Chondrocyte (in vitro differentiated cells): ENCODE measurements at places on chromosomes 11 and 22. TPM values are rescaled to one million over a fixed set of nuclear protein-coding genes. Genes with fewer than 3 reads are reported as not detected.

SAMM50 gene
- 31.1 to 42.7 TPM (median 34.2 TPM) in 3 replicates for total RNA-seq

EPS8L2 gene
- total RNA-seq, result 17.2 to 51.6 TPM (median 45.7 TPM) in 3 replicates

GUCY1A2 gene
- total RNA-seq, result 0.80 to 17.4 TPM (median 17.4 TPM) in 3 replicates

POTEH gene
- not detected in 3 replicates for total RNA-seq

GAL gene
- 0.74 to 1.9 TPM (median 0.90 TPM) in 3 replicates for total RNA-seq

LTO1 gene
- total RNA-seq, result 15.5 to 21.9 TPM (median 16.2 TPM) in 3 replicates

OR52A1 gene
- total RNA-seq, result not detected in 3 replicates

YAP1 gene
- 114 to 132 TPM (median 116 TPM) in 3 replicates for total RNA-seq

GRCh38 chr22:42434748-42435425, 2.7 kb upstream of the NFAM1 start:
- DNase-seq, result no peak
- no peak overlapping the region for H3K4me3 ChIP-seq
- H3K4me1 ChIP-seq, result peaks cover 23% of the 10 kb centered on the region
- peaks cover 19% of the 10 kb centered on the region for H3K27me3 ChIP-seq

GRCh38 chr22:32469799-32470212, 4.8 kb upstream of the FBXO7 start:
- H3K36me3 ChIP-seq, result no peaks in the 10 kb centered on the region
- H3K4me3 ChIP-seq, result no peak overlapping the region
- H3K27me3 ChIP-seq, result peaks cover 16% of the 10 kb centered on the region
- peak overlapping the region; percentile 45 for H3K27ac ChIP-seq

- no peak overlapping the region for H3K27ac ChIP-seq
- no peak overlapping the region for H3K4me3 ChIP-seq
- DNase-seq, result no peak
- peaks cover 18% of the 10 kb centered on the region for H3K4me1 ChIP-seq
- no peaks in the 10 kb centered on the region for H3K27me3 ChIP-seq
These were observed 17.6 kb upstream of the PPFIA1 start for GRCh38 chr11:70252844-70253243.

- H3K27ac ChIP-seq, result no peak overlapping the region
- no peak for DNase-seq
- H3K4me1 ChIP-seq, result no peaks in the 10 kb centered on the region
- H3K27me3 ChIP-seq, result peaks cover 4% of the 10 kb centered on the region
These were observed 11.3 kb upstream of the CD5 start for GRCh38 chr11:61090982-61091372.

- H3K4me1 ChIP-seq, result peaks cover 82% of the 10 kb centered on the region
- H3K27me3 ChIP-seq, result no peaks in the 10 kb centered on the region
- H3K4me3 ChIP-seq, result no peak overlapping the region
- peak overlapping the region; percentile 94 for H3K27ac ChIP-seq
These were observed 4.7 kb downstream of the CSDC2 start for GRCh38 chr22:41565403-41566054.

- no peak overlapping the region for H3K27ac ChIP-seq
- DNase-seq, result no peak
- H3K27me3 ChIP-seq, result peaks cover 3% of the 10 kb centered on the region
- peak overlapping the region; percentile 12 for H3K4me3 ChIP-seq
- no peaks in the 10 kb centered on the region for H3K36me3 ChIP-seq
These were observed 471 bp downstream of the ARVCF start for GRCh38 chr22:20015971-20016733.

- peaks cover 50% of the 10 kb centered on the region for H3K27me3 ChIP-seq
- DNase-seq, result no peak
- no peaks in the 10 kb centered on the region for H3K4me1 ChIP-seq
- H3K36me3 ChIP-seq, result no peaks in the 10 kb centered on the region
- no peak overlapping the region for H3K4me3 ChIP-seq
These were observed 27.8 kb downstream of the KCNQ1 start for GRCh38 chr11:2472428-2473186.

DNA sequence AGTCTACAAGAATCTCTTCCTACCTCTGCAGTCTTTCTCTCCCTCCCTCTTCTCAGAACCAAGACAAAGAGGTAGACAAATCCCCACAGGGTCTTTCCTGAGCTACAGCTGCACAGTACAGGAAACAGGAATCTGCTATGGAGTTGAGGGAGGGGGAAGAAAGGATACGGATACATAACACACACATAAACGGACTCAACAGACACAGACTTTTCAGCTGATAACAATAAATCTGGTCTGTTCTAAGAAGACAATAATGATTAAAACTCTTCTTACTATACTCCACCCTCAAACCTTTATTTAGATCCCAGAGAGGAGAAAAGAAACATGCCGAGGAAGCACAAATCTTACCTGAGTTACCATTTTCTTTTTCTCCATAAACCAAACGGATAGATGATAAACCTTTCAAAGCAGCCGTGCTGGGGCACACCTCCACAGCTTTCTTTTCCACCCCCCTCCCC, 122.2 kb downstream of the APOL5 start:
- peaks cover 65% of the 10 kb centered on the region for H3K4me1 ChIP-seq
- H3K36me3 ChIP-seq, result no peaks in the 10 kb centered on the region
- H3K4me3 ChIP-seq, result peak overlapping the region; percentile 84
- peak overlapping the region; percentile 94 for H3K27ac ChIP-seq

GRCh38 chr11:74208507-74208906, 37.4 kb downstream of the PPME1 start:
- no peak overlapping the region for H3K27ac ChIP-seq
- DNase-seq, result no peak
- H3K36me3 ChIP-seq, result peaks cover 34% of the 10 kb centered on the region

DNA sequence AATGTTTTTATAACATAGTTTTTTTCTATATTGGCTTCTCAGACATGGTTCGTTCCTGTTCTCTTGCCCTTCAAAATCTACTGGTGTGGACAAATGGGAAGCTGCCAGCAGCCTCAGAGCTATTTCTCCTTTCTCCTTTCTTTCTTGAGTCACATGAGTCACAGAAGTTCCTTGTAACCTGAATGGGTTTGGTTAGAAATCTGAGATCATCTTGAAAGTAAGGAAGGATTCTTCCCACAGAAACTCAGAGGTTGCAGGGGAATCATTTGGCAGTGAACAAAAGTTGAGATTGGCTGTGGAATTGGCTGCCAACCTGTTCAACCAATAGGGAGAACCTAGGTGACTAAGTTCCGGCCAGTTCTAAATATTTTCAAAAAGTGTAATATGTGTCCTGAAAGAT, 12.5 kb downstream of the PLET1 start:
- peaks cover 17% of the 10 kb centered on the region for H3K4me1 ChIP-seq
- H3K27me3 ChIP-seq, result no peaks in the 10 kb centered on the region
- no peak overlapping the region for H3K27ac ChIP-seq
- DNase-seq, result no peak

- peaks cover 4% of the 10 kb centered on the region for H3K4me1 ChIP-seq
- no peak overlapping the region for H3K4me3 ChIP-seq
- H3K27ac ChIP-seq, result no peak overlapping the region
- peaks cover 1% of the 10 kb centered on the region for H3K36me3 ChIP-seq
- H3K27me3 ChIP-seq, result no peaks in the 10 kb centered on the region
These were observed 41.3 kb downstream of the NARS2 start for GRCh38 chr11:78533399-78533798.

DNA sequence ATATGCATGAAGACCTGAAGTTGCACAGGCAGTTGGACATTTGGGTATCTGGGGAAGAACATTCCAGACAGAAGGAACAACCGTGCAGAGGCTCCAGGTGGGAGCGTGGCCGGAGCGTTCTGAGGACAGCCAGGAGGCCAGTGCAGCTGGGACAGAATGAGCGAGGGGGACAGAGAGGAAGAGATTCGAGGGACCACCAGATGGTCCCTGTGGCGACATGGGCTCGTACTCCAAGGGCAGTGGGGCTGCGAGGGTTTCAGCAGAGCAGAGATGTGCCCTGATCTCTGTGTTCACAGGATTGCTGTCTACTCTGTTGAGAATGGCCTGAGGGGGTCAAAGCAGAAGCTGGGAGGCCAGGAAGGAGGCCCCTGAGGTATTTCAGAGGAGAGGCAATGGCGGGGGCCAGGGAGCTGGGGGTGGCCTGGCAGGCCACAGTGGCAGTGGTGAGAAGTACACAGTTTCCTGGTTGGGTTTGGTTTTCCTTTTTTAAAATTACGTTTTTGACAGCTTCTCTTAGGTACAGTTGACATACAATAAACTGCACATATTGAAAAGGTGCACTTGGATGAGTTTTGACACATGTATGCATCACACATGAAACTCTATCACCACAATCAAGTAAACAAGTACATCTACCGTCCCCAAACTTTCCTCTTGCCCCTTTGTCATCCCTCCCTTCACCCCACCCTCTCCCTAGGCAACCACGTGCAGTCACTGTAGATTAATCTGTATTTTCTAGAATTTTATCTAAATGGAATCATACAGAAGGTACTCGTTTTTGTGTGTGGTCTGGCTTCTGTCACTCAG, 24.8 kb upstream of the SOX10 start:
- no peak overlapping the region for H3K4me3 ChIP-seq
- no peaks in the 10 kb centered on the region for H3K36me3 ChIP-seq
- H3K4me1 ChIP-seq, result peaks cover 8% of the 10 kb centered on the region

- no peak for DNase-seq
- no peak overlapping the region for H3K4me3 ChIP-seq
- H3K4me1 ChIP-seq, result peaks cover 62% of the 10 kb centered on the region
- no peaks in the 10 kb centered on the region for H3K27me3 ChIP-seq
These were observed 17.4 kb downstream of the SMCO4 start for GRCh38 chr11:93525601-93526345.

- no peaks in the 10 kb centered on the region for H3K27me3 ChIP-seq
- H3K4me1 ChIP-seq, result peaks cover 20% of the 10 kb centered on the region
- H3K4me3 ChIP-seq, result no peak overlapping the region
- H3K36me3 ChIP-seq, result no peaks in the 10 kb centered on the region
- H3K27ac ChIP-seq, result no peak overlapping the region
These were observed 12.0 kb upstream of the MMP1 start for GRCh38 chr11:102809971-102810370.

GRCh38 chr22:26674211-26675190, 17.1 kb downstream of the MIAT start:
- H3K36me3 ChIP-seq, result no peaks in the 10 kb centered on the region
- no peak for DNase-seq
- H3K27ac ChIP-seq, result peak overlapping the region; percentile 73
- peak overlapping the region; percentile 81 for H3K4me3 ChIP-seq
- peaks cover 58% of the 10 kb centered on the region for H3K4me1 ChIP-seq

- no peak for DNase-seq
- H3K27me3 ChIP-seq, result no peaks in the 10 kb centered on the region
- H3K4me3 ChIP-seq, result peak overlapping the region; percentile 84
- peak overlapping the region; percentile 96 for H3K27ac ChIP-seq
- H3K4me1 ChIP-seq, result peaks cover 66% of the 10 kb centered on the region
These were observed 988 bp downstream of the TNRC6B start for GRCh38 chr22:40178417-40179409.

DNA sequence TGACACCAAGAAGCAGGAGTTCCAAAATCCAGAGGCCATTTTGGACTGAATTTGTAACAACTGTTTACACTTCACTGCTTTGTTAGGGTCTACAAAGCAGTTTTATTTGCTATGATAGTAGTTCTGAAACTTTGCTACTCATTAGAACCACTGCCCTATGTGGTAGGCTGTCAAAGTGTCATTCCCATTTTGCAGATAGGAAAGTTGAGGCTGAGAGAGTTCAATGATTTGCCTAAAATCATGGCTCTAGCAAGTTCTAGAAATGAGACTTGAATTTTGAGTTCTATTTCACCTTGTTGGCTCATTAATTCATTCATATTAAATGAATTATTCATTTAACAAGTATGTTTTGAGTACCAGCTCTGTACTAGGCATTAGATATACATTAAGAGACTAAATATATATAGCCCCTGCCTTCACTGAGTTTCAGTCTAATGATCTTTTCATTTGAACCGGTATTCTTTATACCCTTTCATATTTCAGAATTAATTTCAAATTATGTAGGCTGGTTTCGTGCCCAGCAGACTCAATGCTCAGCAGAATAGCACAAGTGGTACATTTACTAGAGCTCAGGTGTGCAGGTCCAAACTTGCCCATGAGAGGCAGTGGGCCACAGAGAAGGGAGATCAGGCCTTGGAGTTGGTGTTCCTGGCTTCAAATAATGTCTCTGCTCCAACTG, 93.5 kb downstream of the ME3 start:
- peaks cover 68% of the 10 kb centered on the region for H3K4me1 ChIP-seq
- no peaks in the 10 kb centered on the region for H3K36me3 ChIP-seq
- peak overlapping the region; percentile 94 for H3K27ac ChIP-seq
- no peak overlapping the region for H3K4me3 ChIP-seq

GRCh38 chr11:21582791-21583190, 610.1 kb upstream of the ANO5 start:
- no peaks in the 10 kb centered on the region for H3K36me3 ChIP-seq
- H3K4me3 ChIP-seq, result no peak overlapping the region
- no peak for DNase-seq

DNA sequence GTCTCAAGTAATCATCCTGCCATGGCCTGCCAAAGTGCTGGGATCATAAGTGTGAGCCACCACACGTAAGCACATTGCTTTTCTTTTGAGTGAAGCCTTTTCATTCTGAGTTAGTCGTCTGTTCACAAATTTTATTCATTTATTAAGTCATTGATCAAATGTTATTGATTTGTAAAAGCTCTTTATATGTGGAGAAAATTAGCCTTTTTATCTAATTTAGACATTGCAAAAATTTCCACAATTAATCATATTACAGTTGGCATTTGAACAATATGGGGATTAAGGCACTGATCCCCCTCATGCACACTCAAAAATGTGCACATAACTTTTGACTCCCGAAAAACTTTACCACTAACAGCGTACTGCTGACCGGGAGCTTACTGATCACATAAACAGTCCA, 7.5 kb upstream of the EMID1 start:
- no peak overlapping the region for H3K4me3 ChIP-seq
- peaks cover 11% of the 10 kb centered on the region for H3K4me1 ChIP-seq
- DNase-seq, result no peak
- no peaks in the 10 kb centered on the region for H3K36me3 ChIP-seq
- peaks cover 3% of the 10 kb centered on the region for H3K27me3 ChIP-seq
- H3K27ac ChIP-seq, result no peak overlapping the region

- H3K27ac ChIP-seq, result no peak overlapping the region
- H3K4me3 ChIP-seq, result no peak overlapping the region
- H3K4me1 ChIP-seq, result no peaks in the 10 kb centered on the region
- H3K27me3 ChIP-seq, result no peaks in the 10 kb centered on the region
- peaks cover 10% of the 10 kb centered on the region for H3K36me3 ChIP-seq
These were observed 44.6 kb downstream of the MRE11 start for GRCh38 chr11:94449029-94449428.

DNA sequence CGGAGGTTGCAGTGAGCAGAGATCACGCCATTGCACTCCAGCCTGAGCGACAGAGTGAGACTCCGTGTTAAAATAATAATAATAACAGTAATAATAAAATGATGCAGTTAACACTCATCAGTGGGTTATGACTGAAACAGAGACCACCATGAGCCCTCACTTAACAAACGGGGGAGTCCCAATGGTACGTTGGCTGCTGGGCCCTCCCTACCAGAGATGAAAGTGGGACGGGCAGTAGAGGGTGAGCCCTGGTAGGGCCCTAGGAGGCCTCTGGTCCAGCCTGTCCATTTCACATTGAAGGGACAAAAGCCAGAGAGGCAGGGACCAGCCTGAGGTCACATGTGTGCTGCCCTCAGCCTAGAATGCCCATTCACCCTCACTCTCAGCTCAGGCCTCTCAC, 13.7 kb upstream of the KIAA0930 start:
- H3K4me3 ChIP-seq, result no peak overlapping the region
- H3K36me3 ChIP-seq, result no peaks in the 10 kb centered on the region

DNA sequence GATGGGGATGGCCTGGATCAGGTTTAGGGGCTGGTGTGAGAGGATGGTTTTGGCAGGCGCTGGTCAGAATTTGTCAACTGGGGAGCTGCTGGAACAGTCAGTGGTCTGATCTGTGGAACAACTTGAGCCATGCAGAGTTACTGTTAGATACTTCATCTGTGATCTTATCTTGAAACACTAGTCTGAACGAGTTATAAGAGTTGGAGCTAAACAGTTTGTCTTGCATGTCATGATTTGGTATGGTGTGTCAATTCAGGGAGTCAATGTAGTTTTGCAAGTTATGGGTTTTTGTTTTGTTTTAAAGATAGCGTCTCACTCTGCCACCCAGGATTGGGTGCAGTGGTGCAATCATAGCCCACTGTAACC, 54.1 kb downstream of the ST3GAL4 start:
- peaks cover 14% of the 10 kb centered on the region for H3K4me1 ChIP-seq
- DNase-seq, result no peak
- H3K27me3 ChIP-seq, result no peaks in the 10 kb centered on the region
- no peak overlapping the region for H3K4me3 ChIP-seq
- peaks cover 23% of the 10 kb centered on the region for H3K36me3 ChIP-seq
- H3K27ac ChIP-seq, result no peak overlapping the region
